Stimulated activated CD4-positive, alpha-beta T cell treated with anti-CD3 and anti-CD28 coated beads, Interleukin-15, amount 100 ng/mL, for 24 hours (primary cell): ENCODE measurements at places on chromosomes 1 and 21.
A peak's percentile ranks its signal among the peaks of the same experiment; 100 is the strongest.

GRCh38 chr1:109113590-109114341, at the start of gene ELAPOR1:
Gene ELAPOR1, plus strand, starts transcription at chr1:109114115. Its CDS starts 69 bp downstream, at chr1:109114184.
- DNase-seq: peak; percentile 88

DNA sequence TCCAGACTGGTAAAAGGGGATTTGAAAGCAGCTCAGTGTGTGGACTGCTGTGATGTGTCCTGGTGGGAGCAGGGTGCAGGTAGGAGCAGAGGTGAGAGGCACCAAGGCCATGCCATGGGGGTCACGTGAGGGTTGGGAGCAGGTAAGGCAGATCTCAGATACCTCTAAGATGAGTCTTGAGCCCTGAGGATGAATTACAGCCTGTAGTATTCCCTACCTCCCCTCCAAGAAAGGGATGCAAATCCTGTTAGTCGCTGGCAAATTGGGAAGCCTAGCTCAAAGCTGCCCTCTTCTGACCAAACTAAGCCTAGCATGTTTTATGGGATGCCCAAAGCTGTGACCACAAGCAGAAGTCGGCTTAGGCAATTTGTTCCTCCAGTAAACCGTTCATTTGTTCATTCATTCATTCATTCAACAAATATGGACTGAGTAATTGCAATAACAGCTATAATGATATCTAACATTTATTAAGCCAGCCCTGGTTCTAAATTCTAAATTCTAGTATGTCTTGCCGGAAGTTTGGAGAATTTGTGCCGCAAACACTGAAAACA, 3.9 kb upstream of the NUAK2 start:
- DNase-seq: peak; percentile 54

GRCh38 chr1:28602536-28603439, 10.7 kb downstream of the RAB42 start:
- DNase-seq: peak; percentile 37

GRCh38 chr1:230423951-230424350, 2.2 kb downstream of the PGBD5 start:
- DNase-seq: no peak

GRCh38 chr1:37795340-37796125, 1.9 kb downstream of the MANEAL start:
- peak; percentile 65 for DNase-seq

DNA sequence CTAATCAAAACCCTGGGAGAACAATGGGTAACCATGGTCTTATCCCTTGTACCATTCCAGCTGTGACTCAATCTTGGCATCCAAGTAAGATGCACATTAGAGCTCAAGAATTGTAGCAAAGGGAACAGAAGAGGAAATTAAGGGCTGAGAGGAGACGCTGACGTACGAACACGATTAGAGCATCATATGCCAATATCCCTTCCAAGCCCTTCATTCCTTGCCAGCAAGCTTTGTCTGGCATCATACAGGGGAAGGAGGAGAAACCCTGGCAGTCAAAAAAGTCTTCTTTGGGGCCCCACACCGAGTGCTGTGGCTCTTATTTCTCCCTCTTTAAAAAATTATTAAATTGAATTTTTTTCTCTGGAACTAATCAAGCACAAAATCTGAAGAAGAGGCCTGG, 120.9 kb downstream of the ASTN1 start:
- no peak for DNase-seq

DNA sequence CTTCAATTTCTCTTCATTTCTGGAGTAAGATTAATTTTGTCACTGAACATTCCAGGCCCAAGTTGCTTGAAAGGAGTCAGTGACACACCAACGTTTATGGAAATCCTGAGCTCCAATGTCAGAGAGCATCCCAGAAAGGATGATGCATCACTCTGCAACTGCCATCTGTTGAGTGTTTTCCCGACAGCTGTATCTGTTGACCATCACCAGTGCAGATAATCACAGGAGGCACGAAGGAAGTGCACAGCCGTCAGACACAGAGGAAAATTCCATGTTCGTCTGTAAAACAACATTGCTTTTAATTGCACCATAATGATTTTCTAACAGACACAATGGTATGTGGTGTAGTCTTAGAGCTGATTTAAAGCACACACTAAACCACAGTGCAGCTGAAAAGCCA, 376.7 kb upstream of the ADGRL2 start:
- DNase-seq: no peak

GRCh38 chr1:166975361-166976129, at the start of gene ILDR2:
Gene ILDR2, minus strand, starts transcription at chr1:166975540. Its CDS starts 272 bp downstream, at chr1:166975268.
- DNase-seq: peak; percentile 84
